Trophoblast cell (in vitro differentiated cells and primary cell): ENCODE measurements at places on chromosomes 2 and 18.

GRCh38 chr2:150483532-150483931 is 3.9 kb downstream of the RND3 start:
- DNase-seq, result no peak

- DNase-seq, result no peak
Observed at GRCh38 chr2:202049092-202049728, 15.6 kb downstream of the FZD7 start.

GRCh38 chr2:36545871-36546416 is 52.0 kb downstream of the FEZ2 start:
- no peak for DNase-seq

- no peak for DNase-seq
Observed at GRCh38 chr18:37435150-37435867, 130.3 kb downstream of the CELF4 start.

DNA sequence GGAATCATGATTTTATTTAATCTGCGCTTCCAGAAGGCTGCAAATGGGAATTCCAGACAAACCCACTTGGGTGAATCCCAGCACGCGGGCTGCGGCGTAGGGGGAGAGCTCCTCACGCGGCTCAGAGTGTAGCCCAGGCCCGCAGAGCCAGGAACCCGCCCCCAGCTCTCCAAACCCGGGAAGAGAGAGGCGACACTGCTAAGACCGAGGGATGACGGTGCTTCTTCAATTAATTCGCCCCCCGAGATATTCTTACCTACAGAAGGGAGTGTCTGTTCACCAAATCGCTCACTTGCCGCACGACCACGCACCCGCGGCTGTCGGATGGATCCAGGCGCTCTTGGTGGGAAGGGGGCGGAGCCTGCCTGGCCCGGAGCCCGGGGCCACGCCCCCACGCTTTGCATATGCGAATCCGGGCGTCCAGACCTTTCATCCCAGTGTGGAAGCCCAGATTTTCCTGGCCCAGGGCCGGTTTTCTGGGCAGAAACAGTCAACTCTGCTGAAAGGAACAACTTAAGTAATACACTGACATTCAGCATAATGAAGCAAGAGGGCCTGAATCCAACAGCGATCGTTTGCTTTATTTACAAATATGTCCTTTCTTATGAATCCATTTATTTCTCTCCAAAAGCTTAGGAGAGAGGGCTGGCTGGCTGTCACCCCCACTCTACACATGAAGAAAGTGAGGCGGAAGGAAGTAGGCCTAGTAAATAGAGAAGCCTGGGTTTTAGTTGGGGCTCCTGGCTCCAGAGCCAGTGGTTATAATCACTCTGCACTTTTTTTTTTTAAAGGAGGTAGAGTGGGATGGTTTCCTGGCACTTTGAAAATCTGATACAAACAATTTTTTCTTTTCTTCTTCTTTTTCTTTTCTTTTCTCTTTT is at the start of gene SLC19A3:
TSS of gene SLC19A3 (minus strand) at position 342 of the 881 bp plus-strand sequence. CDS start 15,710 bp downstream, outside the sequence.
- peak; percentile 67 for DNase-seq

DNA sequence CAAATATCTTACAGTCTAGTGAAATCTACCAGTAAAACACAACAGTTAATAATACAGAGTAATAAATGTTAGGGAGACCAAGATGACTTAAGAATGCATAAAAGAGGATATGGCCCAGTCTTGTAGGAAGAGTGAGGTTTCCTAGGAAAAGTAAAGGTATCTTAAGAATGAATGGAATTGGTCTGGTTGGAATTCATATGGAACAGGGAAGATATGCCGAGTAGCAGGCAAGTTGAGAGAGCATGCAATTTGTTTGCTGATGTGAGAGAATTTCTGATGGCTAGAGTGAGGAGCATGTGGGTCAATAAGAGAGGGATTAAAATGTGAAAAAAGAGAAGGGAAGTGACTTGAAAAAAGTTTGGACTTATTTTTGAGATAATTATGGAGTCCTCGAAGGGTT is 512.9 kb upstream of the ZEB2 start:
- no peak for DNase-seq

- DNase-seq, result no peak
Observed at GRCh38 chr2:98778741-98779483, 48.0 kb upstream of the MGAT4A start.

DNA sequence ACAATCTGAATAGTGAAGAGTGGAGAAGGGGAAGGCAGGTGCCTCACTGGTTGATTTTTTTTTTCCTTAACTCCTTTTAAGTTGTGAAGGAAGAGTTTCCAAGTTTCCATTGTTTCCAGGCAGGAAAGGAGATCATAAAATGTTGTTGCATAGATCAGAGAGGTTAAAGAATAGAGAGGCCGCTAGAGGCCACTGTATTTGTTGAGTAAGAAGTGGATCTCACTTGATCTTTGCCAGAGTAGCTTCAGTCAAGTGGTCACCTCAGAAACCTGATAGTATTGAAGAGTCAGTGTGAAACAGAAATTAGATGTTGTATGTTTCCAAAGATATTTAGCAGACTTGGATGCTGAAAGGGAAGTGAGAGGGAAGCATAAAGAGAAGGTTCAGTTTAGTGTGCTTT is 17.6 kb downstream of the CTNNA2 start:
- no peak for DNase-seq

DNA sequence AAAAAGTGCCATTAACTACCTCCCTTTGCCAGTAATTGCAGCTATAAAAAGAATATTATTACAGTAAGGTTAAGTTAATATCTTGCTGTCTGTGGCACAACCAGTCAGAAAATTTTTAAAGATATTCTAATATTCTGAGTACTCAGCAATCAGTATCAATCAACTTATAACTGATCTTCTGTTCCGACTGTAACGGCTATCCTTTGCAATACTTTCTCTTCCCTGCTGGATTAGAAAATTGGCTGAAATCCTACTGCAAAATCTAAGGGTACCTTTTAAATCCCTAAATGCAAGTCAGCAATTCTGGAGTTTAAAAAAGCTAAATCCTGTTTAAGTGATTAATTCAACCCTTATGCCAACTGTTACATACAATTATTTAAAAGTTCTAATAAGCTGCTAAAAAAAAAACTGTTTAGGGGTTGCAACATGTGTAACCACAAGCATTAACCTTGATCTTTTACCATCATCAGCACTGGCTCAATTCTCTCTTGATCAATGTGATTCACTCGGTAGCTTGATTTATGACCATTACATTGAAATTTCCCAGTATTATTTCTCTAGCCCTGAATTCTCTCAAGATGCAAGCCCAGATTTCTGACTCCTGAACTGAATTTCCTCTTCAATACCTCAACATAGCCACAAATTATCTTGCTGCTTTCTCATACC is 20.5 kb downstream of the GAREM1 start:
- no peak for DNase-seq

DNA sequence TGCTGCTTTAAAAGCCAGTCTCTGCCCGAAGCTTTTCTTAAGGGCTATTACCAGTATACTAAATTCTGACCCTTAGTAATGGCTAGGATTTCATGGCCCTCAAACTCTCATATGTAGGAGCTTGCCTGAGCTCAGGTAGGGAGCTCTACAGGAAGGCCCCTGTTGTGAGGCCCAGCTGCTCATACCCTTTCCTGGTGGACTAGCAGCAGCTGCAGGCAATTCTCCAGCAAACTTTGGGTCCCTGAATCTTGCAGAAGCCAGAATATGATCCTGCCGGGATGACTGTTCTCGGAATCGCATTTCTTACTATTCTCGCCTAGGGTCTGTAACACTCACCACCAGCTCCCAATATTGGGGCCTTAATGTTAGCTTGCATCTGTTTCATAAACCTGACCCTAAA is 106.4 kb upstream of the SERTAD2 start:
- no peak for DNase-seq
